ENCODE measurements at places on chromosomes 16 and 17. TPM values are rescaled to one million over a fixed set of nuclear protein-coding genes. Genes with fewer than 3 reads are reported as not detected.
A peak's percentile ranks its signal among the peaks of the same experiment; 100 is the strongest.

GPR139 gene
- polyA plus RNA-seq, result not detected

EPX gene
- not detected for polyA plus RNA-seq

PLXDC1 gene
- 1.5 TPM for polyA plus RNA-seq

TBC1D3 gene
- polyA plus RNA-seq, result not detected

CMTM4 gene
- 21.7 TPM for polyA plus RNA-seq

SLC12A3 gene
- polyA plus RNA-seq, result not detected

DNA sequence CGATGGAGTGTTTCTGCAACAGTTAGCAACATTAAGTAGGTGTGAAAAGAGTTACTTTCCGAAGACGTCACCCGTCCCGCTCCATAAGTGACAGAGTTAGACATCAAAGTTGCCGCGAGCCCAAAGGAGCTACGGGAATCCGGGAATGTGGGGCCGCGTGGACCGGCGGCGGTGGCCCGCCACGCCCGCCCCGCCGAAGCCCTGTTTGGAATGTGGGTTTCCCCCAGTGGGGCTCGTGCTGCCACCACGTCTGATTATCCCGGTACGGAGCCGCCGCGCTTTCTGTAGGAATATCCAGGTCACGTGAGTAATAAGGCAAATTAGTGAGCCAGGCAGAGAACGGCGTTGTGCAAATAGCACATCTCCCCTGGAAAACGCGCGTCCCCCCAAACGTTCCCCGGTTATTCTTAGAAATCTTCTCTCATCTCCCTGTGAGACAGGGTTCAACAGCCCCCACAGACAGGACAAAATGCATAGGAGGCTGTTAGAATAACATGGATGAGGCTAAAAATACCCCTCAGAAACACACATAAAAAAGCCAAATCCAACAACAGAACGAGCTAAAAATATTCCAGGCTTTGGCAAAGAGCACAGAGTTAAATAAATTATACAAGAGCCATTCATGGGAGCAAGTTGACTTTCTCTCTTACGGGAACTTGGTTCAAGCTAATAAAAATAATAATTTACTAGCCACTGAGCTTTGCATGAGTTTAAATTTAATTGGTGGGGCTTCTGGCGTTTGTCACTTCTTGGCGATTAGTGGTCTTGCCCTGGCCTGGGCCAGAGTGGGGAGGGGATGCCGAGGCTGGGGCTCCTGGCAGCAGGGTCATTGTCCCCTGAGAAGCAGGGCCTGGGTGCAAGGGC lies 8.6 kb downstream of the BAHCC1 start:
- peak; percentile 73 for DNase-seq

GRCh38 chr16:57185446-57185944 lies 344 bp downstream of the PSME3IP1 start:
- DNase-seq, result peak; percentile 61

- no peak for DNase-seq
Measured at GRCh38 chr17:38753071-38753506, 548 bp downstream of the PSMB3 start.

DNA sequence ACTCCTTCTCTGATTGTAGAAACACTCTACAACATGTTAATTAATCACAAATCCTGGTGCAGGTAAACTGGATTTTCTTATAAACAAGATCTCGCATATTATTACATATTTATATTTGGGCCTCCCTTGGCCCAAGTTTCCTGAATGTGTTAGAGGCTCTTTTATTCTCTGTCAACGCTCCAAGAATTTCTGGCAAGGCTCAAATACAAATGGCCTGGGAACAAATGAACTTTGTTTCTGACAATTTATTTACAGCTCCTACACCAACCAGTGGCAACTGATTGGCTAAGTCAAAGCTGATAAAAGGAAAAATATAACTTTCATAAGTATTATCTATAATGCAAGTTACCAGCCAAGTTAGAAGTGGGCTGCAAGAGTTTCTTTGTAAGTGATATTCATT lies 64.9 kb upstream of the CORO6 start:
- DNase-seq, result no peak

DNA sequence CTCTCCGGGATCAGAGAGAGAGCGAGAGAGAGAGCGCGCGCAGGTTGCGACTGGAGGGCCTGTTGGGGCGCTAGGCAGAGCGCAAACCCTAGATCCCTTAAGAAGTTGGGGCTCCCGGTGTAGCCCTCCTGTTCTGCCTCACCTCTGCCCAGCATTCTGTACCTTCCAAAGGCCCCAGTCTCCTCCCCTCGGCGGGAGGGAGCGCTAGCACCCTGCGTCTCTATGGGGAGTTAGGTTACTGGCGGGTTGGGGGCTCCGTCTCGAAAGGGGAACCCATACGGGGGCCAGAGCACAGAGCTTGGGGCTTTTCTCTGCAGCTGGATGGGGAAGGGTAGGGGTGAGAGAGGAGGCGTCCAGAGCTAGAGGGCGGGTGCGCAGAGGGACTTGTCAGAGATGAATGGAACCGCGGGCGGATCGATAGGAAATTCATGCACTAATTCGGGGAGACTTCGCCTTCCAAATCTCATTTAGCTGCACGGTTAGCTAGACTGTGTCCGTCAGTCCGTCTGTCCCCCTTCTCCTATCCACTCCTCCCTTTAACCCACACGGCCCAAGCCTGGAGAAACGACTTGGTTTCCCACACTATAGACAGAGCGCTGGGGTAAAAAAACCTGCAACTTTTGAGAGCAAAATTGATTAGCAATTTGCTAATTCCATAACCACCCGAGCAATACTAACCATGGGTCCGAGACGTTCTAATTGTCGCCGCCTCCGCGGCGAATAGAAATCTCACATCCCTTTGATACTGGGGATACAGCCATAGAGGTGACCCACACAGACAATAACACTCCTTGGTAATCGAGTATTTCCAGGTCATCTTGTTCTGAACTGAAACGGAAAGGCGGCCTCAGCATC lies 693 bp upstream of the HOXB4 start:
- no peak for DNase-seq

DNA sequence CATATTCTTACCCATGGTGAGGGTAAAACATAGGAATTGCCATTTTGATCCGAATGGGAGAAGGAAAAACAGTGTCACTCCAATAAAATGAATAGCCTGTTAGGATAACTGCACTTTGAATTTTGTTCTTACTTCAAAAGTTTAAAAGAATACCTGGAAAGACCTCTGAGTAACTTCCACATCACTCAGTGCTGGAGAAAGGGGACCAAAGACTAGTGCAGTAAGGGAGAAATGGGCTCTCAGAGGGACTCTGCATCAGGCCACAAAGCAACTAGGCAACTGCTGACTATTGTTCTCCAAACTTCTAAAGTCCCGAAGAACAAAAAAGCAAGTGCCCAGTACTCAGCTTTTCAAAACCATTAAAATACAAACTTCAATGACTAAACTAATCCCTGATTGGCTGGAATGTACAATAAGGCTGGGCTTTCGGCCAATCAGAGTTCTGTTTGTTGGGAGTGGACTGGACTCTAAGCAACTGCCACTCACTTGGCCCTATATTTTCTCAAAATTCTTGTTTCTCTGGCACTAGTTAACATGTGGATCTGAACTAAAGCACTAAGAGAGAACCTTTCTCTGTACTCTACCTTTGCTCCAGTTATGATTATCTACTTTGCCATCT lies 6.2 kb downstream of the DNAJC7 start:
- peak; percentile 64 for DNase-seq

DNA sequence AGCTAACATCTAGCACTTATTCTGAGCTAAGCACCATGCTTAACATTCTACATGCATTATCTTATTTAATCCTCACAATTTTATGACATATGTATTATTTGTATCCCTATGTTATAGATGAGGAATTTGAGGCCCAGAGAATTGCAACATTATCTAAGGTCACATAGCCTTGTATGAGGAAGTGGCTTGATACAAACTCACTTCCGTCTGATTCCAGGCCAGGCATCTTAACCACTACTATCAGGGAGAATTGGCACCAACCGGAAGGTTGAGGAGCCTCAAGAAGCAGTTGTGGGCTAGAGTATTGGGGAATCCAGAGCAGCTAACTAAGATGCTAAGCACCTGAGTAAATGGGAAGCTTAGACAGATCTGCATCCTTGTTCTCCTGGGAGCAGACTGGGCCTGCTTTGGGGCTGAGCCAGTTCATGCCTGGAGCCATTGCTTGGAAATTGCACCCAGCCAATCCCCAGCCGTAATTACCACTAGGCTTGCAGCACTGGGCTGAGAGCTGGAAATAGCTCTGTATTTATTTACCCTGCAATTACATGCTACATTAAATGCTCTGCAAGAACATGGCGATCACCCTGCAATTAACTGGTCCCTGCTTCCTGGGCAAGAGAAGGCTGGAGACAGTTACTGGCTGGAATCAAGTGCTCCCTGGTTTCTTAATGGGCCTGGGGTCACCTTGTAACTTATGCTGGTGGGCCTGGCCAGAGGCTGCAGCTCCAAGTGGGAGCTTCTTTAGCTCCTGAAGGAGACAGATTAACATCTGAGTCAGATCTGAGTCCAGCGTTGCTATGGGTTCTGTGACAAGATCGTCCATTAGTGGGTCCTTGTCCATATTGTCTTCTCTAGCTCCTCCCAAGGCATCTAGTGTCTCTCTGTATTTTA lies 273.1 kb upstream of the CCL2 start:
- DNase-seq, result no peak

- DNase-seq, result peak; percentile 84
Measured at GRCh38 chr17:56593646-56594319, at the start of gene NOG. Gene NOG (plus strand): TSS chr17:56593699. CDS start chr17:56594224, 525 bp downstream.

DNA sequence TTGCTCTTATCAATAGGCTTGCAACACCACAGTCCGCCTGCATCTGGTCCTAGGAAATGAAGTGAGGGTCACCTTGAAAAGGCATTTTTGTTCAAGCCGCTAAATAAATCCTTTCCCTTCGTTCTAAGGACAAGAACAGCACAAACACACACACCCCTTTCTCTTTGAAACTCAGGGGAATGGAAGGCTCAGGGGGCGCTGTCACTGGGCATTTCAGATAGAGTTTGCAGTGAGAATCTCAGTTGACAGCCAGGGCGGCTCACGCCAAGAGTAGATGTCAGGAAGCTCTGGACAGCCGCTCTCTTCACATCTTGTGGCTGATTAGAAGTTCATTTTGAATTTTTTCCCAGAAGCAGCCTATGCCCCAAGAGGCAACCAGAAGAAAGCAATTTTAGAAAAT lies 39.8 kb downstream of the ABAT start:
- peak; percentile 55 for DNase-seq

DNA sequence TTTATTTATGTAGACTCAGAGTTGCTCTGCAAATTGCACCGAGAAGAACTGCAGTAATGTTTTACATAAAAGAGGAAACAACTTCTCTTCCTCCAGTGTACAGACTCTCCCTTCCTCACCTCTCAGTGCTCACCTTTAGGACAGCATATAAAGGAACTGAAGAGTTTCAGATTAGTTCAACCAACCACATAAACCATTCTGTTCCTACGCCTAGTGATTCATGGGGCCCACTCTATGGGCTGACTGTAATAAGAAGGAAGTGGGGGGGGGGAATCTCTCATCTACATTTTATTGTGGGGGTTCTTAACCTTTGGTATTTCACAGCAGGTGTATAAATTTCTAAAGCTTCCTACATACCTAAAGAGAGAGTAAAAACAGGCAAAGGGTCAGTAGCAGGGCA lies 18.3 kb downstream of the ZSWIM7 start:
- DNase-seq, result no peak

DNA sequence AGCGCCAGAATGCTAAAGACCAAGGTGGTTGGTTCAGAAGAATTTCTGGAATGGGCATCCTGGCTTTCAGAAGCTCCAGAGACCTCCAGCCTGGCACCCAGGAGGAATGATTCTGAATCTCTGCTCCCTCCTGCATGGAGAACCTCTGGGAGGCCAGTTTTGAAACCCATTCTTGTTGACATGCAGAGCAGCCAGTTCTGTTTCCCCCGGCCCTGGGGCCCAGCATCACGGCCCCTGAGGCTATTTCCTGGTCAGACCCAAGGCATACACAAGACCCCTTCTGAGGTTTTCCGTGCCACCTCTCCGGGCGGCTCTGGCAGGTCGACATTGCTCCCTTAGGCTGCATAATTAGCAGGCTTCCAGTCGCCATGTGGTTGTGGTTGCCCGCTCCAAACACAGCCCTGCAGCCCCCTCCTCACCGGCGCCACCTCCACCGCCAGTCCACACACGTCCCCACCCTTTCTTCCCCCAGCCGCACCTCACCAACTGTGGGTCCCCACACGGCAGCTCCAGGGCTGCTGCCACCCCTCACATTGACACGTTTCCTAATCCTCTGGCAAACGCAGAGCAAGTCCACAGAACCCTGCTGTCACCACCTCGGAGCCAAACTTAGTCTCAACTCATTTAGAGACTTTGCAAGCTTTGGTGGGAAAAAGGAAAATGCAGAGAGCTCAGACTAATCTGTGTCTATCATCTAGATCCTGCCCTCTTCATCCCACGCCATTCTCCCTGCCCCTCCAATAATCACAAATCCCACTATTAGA lies 367.1 kb downstream of the SOX9 start:
- DNase-seq, result no peak

- no peak for DNase-seq
Measured at GRCh38 chr17:83194761-83195329, 115.4 kb downstream of the METRNL start.

GRCh38 chr17:82316651-82317393 lies 586 bp downstream of the CD7 start:
- no peak for DNase-seq

DNA sequence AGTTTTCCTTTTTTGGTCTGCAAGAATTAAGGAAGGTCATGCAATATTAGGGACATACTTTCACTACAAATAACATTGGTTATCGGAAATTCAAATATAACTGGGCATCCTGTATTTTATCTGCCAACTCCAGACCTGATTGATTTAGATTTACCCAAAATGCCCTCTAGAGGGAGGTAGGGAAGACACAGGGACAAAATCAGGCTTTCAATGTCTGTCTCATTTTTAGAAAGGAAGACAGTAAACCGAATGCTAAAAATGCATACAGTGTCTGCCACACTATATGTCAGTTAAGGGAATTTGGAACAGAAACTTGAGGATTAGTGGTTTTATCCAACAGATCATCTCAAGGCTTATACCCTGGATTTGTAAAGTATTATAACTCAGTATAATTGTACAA lies 161.7 kb upstream of the SOX9 start:
- peak; percentile 40 for DNase-seq

DNA sequence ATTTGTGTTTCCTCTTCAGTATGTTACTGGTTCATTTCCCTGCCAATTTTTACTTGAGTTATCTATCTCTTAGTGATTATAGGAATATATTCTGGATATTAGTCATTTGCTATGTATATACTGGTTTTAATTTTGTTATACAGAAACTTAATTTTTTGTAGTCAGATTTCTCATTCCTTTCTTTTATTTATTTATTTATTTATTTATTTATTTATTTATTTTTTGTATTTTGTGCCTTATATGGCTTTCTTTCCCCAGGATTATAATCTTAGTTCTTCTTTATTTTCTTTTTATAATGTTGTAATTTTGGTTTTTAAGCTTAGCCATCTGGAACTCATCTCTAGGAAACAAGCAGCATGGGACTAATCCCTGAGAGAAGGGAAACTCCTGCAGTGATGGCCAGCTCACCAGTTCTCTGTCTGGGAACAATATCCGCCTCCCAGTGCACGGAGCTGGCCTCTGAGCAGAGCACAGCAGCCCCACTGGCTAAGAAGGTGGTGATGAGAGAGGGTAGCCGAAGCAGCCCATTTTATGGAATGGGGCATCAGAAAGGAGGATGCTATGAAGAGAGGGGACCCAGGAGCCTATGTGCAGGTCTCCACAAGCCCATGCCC lies 54.5 kb upstream of the ADORA2B start:
- no peak for DNase-seq

GRCh38 chr17:73598212-73598611 lies 46.0 kb downstream of the SDK2 start:
- DNase-seq, result no peak

- DNase-seq, result no peak
Measured at GRCh38 chr16:11964761-11965551, at the start of gene TNFRSF17. Gene TNFRSF17 (plus strand): TSS chr16:11965210. CDS start chr16:11965325, 115 bp downstream.

- no peak for DNase-seq
Measured at GRCh38 chr16:72711823-72712222, 336.1 kb downstream of the ZFHX3 start.

- no peak for DNase-seq
Measured at GRCh38 chr17:13865650-13866049, 203.7 kb upstream of the COX10 start.

All from SK-N-SH (cell line).